ENCODE measurements at places on chromosomes 12 and 14. TPM values are rescaled to one million over a fixed set of nuclear protein-coding genes. Genes with fewer than 3 reads are reported as not detected.

The RASSF8 gene
- 26.7 TPM for total RNA-seq

The HOXC6 gene
- total RNA-seq, result 0.30 TPM

The CAPZA3 gene
- total RNA-seq, result not detected

The IL22 gene
- total RNA-seq, result not detected

The EEF1AKMT3 gene
- 1.2 TPM for total RNA-seq

The PCNX4 gene
- 18.6 TPM for total RNA-seq

The DIO2 gene
- total RNA-seq, result 2.8 TPM

The RNASE8 gene
- not detected for total RNA-seq

The PRH2 gene
- not detected for total RNA-seq

The ACOT6 gene
- not detected for total RNA-seq

GRCh38 chr14:48614003-48614402, 938.6 kb upstream of the MDGA2 start:
- DNase-seq, result no peak

GRCh38 chr12:795305-795704, 42.9 kb downstream of the WNK1 start:
- DNase-seq, result no peak

DNA sequence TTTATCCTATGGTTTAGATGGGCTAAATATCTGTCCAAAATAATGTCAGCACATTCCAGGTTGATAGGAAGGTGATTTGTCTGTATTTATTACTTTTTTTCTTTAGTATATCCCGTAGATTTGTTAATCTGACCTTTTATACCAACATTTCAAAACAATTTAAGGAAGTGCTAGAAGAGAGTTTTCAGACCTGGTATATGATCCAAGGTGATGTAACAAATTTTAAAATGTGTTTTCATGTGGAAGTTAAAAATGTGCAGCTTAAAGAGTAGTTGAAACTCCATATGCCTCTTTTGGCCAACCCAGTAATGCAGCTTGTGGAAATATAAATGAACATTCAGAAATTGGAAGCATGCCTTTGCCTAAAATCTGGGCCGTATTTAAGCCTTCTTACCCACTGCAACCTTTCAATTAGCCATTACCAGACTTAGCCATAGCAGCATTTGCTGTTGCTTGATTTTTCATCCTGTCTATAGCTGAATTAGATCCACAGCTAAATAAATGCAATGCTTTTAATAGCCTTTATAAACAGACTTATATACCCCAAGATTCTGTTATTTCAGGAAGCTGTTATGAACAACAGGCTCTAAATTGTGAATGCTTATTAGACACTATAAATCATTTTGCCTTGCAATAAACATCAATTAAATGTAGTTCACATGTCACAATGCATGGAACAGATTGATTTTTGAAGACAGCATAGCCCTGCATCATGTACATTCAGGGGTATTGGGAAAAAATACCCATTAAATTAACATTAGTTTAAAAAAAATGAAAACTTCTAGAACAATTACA, 271.2 kb downstream of the PDZRN4 start:
- DNase-seq, result no peak

DNA sequence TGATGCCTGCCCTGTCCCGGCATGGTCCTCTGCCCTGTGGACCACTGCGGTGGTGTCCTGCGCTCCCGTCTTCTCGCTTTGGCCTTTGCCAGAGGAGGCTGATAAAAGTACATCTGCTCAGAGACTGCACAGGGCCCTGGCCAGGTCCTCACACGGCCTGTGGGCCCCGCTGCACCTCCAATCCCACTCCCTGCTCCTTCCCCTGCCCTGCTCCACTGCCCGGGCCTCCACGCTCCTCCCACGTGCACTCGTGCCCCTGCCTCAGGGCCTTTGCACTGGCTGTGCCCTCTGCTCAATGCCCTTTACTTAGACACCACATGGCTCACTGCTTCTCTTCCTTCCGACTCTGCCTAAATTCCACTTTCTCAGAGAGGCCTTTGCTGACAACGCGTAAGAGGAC, 49.3 kb upstream of the BEGAIN start:
- no peak for DNase-seq

DNA sequence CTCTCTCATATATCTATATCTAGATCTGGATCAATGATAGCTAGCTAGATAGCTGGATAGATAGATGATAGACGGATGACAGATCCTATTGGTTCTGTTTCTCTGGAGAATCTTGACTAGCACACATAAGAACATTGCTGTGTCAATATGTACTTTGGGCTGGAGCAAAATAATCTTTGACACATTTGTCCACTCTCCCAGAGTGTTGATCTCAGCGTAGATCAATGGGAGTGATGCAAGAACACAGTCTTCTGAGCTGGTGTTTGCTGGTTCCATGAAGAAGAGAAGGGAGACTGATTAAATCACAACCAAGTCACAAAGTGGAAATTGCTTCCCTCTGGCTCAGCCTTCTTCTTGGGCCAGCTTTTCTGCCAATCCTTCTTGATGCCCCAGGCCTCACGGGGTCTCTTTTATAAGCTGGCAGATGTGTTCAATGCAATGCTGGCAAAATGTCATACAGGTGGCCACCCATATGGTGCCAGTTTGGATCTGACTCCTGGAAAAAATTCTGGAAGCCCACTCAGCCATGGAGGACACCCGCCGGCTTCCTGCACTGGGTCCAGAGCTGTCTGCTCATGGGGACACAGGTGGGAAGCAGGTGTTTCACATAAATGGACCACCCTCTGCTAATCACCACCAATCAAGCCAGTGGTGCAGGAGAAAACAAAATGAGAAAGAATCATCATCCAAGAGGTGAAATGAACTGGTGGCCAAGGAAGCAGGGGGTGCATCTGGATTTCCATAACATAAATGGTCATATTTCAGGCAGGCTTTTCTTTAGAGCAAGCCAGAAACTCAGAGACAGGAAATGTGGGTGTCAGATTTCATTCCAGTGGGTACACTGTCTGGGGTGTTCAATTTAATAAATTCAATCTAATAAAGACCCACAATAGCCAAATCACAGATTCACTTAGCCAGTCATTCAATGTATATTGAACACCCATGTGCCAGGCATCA, 310.3 kb downstream of the DPF3 start:
- DNase-seq, result no peak

- DNase-seq, result no peak
Observed at GRCh38 chr14:80124794-80125193, 86.5 kb downstream of the DIO2 start.

- no peak for DNase-seq
Observed at GRCh38 chr12:67993143-67993542, 3.9 kb downstream of the IFNG-AS1 start.

DNA sequence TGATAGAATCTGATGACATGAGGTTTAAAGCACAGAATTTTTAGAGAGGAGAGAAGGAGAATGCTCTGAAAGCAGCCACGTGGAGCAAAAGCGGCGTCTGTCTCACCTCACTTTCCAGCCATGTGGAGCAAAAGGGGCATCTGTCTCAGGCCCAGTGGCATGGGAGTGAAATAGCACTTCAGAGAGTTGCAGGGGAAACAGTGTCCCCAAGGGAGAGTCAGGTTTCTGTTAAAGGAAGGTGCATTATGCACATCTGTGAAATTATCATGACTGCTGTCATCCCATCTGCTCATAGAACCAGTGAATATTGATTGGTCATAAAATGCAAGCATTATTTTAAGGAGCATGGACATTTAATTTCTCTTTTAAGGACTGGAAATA, 124.0 kb downstream of the BICD1 start:
- no peak for DNase-seq

DNA sequence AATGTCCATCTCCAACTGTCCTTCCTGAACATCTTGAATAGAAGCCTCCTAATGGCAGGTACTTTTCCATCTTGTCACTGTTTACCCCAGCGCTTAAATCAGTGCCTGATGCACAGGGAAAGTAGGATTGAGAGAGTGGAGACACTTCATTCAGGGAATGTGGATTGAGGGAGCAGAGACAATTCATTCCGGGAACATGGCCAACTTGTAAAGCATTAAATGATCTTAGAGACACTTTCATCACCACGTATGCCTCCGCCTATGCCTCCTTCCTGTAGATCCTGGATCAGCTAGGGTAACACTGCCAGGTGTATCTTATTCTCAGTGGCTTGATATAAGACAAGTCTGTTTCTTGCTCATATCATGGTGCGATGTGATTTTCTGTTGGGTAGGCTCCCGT, 67.6 kb upstream of the CSRP2 start:
- no peak for DNase-seq

DNA sequence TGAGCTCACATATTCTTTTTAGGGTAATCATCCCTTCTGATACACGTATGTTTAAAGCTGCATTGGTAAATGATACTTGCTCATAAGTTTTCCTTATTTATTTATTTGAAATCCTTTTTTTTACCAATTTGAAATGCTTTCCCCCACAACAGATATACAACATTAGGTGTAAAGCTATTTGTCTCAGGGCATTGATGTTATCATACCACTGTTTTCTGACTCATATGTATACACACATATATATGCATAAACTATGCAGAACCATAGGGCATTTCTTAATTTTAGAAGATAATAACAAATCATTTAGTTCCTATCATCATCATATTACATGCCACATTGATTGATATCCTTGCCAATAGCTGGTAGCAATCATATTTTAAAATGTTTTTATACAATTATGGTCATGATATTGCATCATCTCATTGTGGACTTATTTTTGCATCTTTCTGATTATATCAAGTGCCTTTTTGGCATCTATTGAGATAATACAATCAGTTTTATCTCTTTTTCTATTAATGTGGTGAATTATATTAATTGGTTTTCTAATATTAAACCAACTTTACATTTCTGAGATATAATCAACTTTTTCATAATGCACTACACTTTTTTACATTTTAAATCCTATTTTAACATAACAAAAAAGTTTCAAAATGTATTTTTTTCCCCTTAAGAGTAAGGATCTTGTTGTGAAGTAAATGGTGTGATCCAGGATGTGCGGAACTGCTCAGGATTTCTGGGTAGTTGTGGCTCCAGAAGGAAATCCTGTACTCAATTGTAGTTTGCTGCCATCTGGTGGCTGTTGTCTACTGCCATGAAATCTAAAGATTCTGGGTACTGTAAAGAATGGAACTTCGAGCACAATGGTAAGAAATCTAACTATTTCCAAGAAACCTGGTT, 16.7 kb downstream of the OR9K2 start:
- no peak for DNase-seq

DNA sequence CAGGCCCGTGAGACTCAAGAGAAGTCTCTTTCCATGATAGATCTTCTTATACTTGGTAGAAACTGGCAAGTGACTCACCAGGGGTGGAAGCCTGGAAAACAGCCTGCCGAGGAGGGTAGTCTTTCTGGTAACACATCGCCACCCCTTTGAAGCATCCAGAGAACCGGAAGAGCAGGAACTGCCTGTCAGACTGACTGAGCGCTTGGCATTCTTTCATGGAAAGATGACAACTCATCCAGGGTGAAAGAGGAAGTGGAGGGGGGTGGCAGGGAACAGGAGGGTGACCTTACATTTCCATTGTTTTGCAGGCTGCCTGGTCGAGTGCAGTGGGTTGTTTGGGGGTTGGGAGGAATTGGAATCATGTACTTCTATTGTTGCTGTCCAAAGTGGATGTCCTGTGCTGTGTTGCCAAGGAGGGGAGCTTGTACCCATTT, 34.5 kb downstream of the PRKCH start:
- no peak for DNase-seq

DNA sequence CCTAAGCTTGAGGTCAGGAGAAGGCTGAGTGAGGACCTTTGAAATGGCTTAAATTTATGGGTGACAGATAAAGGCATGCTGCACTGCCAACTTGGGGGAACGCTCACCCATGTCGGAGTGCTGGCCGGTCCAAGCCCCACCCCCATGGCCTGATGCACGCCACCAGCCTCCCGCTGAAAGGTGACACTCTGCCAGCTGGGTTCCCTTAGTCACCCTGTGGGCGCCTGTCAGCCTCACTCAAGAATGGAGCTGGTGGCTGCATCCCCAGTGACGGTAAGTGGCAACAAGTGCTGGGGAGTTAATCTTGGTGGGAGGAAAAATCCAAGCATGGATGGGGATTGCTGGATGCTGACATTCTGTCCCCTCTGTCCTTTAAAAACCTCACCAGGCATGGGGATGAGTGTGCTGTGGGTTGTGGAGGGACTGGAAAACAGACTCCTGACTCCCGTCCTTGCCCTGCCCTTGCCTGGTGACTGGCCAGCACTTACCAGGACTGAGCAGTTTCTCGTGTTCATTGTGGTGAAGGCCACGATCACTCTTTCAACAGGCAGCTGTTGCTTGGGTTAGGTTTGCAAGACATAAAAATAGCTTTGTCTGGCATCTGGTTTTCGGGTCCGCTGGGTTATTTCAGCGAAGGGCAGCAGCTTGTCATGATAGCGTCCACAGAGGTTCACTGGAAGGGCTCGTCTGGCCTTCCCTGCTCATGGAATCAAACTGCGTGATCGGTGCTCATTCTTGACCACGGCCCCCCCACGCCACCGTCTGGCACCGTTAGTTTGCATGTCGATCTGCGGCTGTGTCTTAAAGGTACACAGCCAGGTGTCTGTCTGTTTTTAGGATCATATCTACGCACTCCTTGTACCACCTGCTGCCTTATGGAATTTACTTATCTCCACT, 15.0 kb downstream of the ACACB start:
- peak; percentile 84 for DNase-seq

DNA sequence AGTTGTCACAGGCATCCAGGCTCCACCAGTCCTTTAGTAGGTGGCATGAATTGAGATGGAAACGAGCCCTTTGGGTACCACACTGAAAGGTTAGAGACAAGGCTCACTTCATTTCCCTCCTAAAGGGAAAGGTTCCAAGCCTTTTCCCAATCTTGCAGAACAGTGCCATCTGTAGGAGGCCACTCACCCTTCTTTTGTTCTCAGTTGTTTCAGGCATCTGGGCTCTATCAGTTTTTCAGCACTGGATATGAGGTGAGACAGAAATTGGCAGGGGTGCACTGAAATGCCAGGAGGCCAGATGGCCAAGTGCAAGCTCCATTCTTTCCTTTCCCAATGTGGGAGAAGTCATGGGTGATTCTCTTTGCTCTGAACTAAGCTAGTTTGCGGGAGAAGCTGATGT, 15.2 kb downstream of the FBXO33 start:
- no peak for DNase-seq

DNA sequence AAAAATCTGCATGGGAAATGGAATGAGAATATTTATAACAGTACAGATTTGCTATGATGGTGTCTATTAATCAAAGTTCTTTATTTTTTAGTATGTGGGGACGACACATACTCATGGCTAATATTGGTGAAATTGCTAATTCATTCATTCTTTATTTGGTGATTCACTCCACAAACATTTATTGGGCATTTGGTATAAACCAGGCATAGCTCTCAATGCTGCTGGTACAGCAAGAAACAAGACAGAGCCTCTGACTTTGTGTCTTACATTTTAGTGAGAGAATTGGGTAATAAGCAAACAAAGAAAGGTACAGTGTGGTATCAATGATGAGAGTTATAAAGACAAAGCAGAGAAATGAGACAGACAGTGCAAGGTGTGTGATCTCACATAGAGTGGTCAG, 129.5 kb downstream of the RGS6 start:
- DNase-seq, result no peak

DNA sequence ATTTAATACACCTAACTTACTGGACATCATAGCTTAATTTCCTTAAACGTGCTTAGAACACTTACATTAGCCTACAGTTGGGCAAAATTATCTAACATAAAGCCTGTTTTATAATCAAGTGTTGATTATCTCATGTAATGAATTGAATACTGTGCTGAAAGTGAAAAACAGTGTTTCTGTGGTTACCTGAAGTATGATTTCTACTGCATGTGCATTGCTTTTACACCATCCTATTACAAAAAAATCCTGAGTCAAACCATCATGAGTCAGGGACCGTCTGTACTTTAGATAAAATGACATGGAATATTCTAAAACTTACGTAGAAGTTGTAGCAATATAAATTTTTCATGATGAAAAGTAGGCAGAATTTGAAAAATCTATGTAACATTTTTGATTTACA, 32.8 kb downstream of the TBC1D15 start:
- no peak for DNase-seq

- DNase-seq, result no peak
Observed at GRCh38 chr12:102669056-102669455, 188.7 kb upstream of the IGF1 start.

Data from Right ventricle myocardium superior (tissue), 1 donor.